Dermis microvascular lymphatic vessel endothelial cell (primary cell): ENCODE measurements at places on chromosomes 12 and 14. TPM values are rescaled to one million over a fixed set of nuclear protein-coding genes. Genes with fewer than 3 reads are reported as not detected.

Gene KLRG1
- total RNA-seq: 0.51 and 0.63 TPM in 2 replicates

Gene NKX2-1
- total RNA-seq: not detected in 2 replicates

Gene TAS2R13
- total RNA-seq: 0.39 and 0.63 TPM in 2 replicates

Gene VDR
- under 0.01 TPM in 2 replicates for total RNA-seq

Gene TSPAN8
- total RNA-seq: not detected in 2 replicates

Gene TNFRSF1A
- 41.7 and 71.4 TPM in 2 replicates for total RNA-seq

Gene DBX2
- total RNA-seq: not detected in 2 replicates

Gene CLEC14A
- 84.2 and 116 TPM in 2 replicates for total RNA-seq

Gene DIO2
- total RNA-seq: under 0.01 TPM in 1 of 2 replicates, not detected in the other

Gene SLC5A8
- total RNA-seq: under 0.01 and 0.13 TPM in 2 replicates

Gene SPX
- total RNA-seq: not detected in 2 replicates

Gene IL25
- under 0.01 TPM in 1 of 2 replicates, not detected in the other for total RNA-seq

Gene VSX2
- total RNA-seq: not detected in 2 replicates

Gene RND1
- total RNA-seq: 3.2 and 6.1 TPM in 2 replicates

Gene GPHB5
- total RNA-seq: not detected in 2 replicates

Gene TAS2R46
- total RNA-seq: 1.0 and 1.4 TPM in 2 replicates

Gene FLVCR2
- 1.6 and 1.8 TPM in 2 replicates for total RNA-seq

Gene SARNP
- 58.8 and 84.7 TPM in 2 replicates for total RNA-seq

Gene HOXC10
- not detected in 2 replicates for total RNA-seq

Gene ASB2
- total RNA-seq: not detected in 2 replicates

Gene ITGA5
- 299 and 342 TPM in 2 replicates for total RNA-seq

Gene NPAS3
- total RNA-seq: 0.13 TPM in 2 replicates

Gene CFAP54
- total RNA-seq: 6.2 and 9.2 TPM in 2 replicates

Gene FOXN4
- total RNA-seq: not detected in 2 replicates

Gene STXBP6
- total RNA-seq: 4.5 and 34.5 TPM in 2 replicates

Gene CYP27B1
- total RNA-seq: 0.13 and 0.39 TPM in 2 replicates

Gene APOF
- total RNA-seq: not detected in 2 replicates

Gene ARF6
- 52.1 and 58.4 TPM in 2 replicates for total RNA-seq

Gene ARHGAP9
- total RNA-seq: 0.13 TPM in 1 of 2 replicates, not detected in the other

Gene GPR84
- not detected in 2 replicates for total RNA-seq

Gene CLEC2A
- total RNA-seq: not detected in 2 replicates

Gene RHOJ
- total RNA-seq: 65.9 and 163 TPM in 2 replicates
